Pons (tissue), 1 donor: ENCODE measurements at places on chromosomes 12 and 14.

DNA sequence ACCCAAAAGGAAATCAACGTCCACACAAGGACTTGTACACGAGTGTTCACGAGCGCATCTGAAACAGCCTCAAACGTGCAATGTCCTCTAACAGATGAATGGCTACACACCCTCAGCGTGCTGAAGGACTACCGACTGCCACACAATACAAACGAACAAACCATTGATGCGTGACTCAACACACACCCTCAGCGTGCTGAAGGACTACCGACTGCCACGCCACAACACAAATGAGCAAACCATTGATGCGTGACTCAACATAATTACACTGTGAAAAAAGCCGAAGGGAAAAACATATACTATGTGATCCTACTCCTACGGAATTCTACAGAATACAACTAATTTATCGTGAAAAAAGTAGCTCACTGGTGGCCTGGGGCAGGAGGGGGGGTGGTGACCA is 25.1 kb upstream of the BTBD6 start:
- DNase-seq, result no peak

DNA sequence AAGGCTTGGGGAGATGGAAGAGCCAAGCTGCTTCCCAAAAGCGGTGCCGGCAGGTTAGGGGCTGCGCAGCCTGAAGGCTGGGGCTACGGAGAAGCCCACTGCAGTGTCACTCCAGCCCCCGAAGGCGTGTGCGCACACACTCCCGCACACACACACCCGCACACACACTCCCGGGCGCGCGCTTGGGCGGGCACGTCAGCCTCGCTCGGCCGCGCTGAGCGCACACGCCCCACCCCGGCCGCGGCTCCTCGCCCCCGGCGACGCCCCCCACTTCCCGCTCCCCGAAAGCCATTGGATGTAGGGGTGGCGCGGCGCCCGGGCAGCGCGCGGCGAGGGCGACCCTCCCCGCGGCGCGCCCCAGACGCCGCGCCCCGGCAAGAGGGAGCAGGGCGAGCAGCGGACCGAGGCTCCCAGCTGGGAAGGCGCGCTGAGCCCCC is at the start of gene KCNK10:
Gene KCNK10 (minus strand): TSS at position 184 of the 437 bp plus-strand sequence. CDS start 471 bp downstream, outside the sequence.
- no peak for DNase-seq

- DNase-seq, result no peak
Observed at GRCh38 chr14:81682134-81682533, 148.5 kb upstream of the SEL1L start.

DNA sequence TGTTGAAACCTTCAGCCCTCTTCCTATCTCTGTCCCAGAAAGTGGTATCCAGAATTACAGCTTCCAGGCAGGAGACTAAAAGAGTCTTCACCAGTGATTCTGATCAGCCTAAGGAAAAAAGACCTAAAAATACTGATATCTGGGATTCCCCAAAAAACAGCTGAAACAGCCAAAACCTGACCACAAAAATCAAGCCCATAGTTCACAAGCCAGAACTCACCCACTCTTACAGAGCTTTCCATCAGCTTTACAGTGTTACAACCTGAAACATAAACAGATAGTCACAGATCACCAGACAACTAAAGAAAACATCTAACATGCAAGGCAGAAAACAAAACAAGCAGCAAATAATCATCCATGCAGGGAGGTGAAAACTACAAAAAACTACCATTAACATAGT is 26.0 kb upstream of the TSPAN8 start:
- DNase-seq, result no peak

- no peak for DNase-seq
Observed at GRCh38 chr12:48979602-48980388, 1.7 kb downstream of the WNT1 start.

- DNase-seq, result no peak
Observed at GRCh38 chr14:23457587-23458445, 11.7 kb upstream of the NGDN start.

GRCh38 chr14:35362911-35363374 is 41.6 kb downstream of the NFKBIA start:
- DNase-seq, result no peak

GRCh38 chr14:66140213-66140918 is 345.8 kb upstream of the CCDC196 start:
- DNase-seq, result peak; percentile 15

DNA sequence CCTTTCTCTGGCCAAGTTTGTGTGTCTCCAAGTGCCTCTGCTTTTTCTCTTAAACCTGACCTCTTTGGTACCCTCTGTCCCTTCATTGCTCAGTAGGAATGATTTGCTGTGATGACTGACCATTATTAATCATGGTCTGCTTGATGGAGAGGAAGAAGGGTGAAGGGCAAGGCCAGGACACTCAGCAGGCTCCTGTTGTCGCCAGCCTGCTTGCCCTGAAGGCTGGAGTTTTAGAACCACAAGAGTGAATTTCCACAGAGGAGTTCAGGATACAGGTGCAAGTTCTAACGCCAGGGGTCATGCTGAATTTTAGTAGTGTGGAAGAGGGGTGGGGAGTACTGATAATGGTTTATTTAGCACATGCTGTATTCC is 2.8 kb upstream of the ITGA5 start:
- DNase-seq, result no peak

DNA sequence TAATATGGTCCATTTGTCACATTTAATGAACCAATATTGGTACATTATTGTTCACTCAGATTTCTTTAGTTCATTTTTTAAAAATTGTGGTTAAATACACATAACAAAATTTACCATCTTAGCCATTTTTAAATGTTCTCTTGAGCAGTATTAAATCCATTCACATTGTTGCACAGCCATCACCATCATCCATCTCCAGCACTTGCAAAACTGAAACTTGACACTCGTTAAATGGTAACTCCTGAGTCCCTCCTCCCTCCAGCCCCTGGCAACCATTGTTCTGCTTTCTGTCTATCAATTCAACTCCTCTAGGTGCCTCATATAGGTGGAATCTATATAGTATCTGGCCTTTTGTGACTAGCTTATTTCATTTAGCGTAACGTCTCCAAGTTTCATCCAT is 86.4 kb downstream of the ACACB start:
- DNase-seq, result no peak

GRCh38 chr12:94207467-94207848 is 59.1 kb downstream of the PLXNC1 start:
- no peak for DNase-seq

- no peak for DNase-seq
Observed at GRCh38 chr14:24331731-24332267, 3.1 kb downstream of the ADCY4 start.

DNA sequence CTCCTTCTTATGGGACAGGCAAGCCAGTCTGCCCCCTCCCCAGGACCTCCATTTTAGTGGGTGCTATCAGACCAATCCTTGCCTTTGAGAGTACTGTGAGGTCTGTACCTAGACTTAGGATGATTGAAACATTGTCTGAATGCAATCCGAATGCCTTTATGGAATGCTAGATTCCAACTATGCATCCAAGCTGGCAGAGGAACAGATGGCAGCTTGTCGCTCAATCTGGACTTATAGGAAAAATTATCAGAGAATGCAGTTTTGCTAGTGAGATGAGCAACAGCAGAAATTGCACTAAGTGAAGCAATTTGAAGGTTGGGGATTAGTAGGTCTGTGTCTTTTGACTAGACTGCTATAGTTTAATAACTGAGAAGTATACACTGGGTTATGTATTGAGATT is 109.1 kb downstream of the DYRK2 start:
- no peak for DNase-seq

GRCh38 chr14:42028607-42029006 is 421.9 kb downstream of the LRFN5 start:
- DNase-seq, result no peak

DNA sequence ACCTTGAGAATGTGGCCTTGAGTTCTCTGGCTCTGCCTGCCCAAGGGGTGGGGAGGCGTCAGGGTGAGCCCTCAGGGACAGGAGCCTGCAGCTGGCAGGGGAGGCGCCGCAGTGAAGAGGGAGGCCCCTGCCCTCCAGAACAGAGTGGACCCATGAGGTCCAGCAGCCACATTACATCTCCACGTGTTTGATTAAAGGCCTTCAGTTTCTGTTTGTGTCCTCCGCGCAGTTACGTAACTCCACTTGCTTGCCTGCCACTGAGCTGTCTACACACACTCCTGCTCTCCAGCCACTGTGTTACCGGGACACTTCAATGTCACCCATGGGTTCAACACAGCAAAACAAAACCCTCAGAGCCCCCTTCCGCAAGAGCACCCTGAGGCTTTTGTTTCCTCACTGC is 70.4 kb downstream of the CHGA start:
- no peak for DNase-seq

- no peak for DNase-seq
Observed at GRCh38 chr14:87732562-87732961, 260.4 kb downstream of the GALC start.

- peak; percentile 59 for DNase-seq
Observed at GRCh38 chr12:77324763-77325468, 259.5 kb upstream of the E2F7 start.

- no peak for DNase-seq
Observed at GRCh38 chr14:100618763-100619320, 31.6 kb upstream of the BEGAIN start.

- no peak for DNase-seq
Observed at GRCh38 chr12:125382926-125383325, 317.7 kb downstream of the AACS start.

GRCh38 chr12:57622293-57623245 is 10.4 kb downstream of the B4GALNT1 start:
- DNase-seq, result no peak

- DNase-seq, result peak; percentile 44
Observed at GRCh38 chr12:110582276-110583136, 612 bp downstream of the PPTC7 start.

DNA sequence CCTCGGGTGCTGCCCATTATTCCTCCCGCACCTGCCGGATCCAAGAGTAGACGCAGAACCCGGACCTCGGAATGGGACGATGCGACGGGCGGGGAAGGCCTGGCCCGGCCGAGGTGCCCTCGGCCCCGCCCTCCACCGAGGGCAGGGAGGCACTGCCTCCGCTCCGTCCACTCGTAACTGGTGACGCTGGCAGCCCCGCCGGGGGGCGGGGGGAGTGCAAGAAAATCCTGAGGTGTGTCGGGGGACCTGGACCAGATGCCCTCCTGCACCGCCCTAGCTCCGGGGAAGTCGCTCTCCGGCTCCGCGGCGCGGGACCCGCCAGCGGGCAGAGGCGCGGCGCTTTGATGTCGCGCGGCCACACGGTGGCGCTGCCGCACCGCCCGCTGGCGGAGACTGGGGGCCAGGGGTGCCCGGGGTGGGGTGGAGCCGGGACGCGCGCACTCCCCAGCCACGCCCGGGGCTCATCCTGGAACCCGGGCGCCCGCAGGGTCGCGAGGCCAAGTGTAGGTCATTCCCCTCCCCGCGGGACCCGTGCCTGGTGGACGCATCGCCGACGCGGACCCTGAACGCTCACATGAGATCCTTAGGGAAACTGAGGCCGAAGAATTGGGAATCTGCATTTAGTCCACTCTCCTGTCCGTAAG is 202.8 kb downstream of the TTC8 start:
- peak; percentile 10 for DNase-seq
